ENCODE measurements at places on chromosomes 3 and 15.

- DNase-seq = no peak
Measured at GRCh38 chr3:51585197-51585596, 46.7 kb downstream of the RAD54L2 start.

DNA sequence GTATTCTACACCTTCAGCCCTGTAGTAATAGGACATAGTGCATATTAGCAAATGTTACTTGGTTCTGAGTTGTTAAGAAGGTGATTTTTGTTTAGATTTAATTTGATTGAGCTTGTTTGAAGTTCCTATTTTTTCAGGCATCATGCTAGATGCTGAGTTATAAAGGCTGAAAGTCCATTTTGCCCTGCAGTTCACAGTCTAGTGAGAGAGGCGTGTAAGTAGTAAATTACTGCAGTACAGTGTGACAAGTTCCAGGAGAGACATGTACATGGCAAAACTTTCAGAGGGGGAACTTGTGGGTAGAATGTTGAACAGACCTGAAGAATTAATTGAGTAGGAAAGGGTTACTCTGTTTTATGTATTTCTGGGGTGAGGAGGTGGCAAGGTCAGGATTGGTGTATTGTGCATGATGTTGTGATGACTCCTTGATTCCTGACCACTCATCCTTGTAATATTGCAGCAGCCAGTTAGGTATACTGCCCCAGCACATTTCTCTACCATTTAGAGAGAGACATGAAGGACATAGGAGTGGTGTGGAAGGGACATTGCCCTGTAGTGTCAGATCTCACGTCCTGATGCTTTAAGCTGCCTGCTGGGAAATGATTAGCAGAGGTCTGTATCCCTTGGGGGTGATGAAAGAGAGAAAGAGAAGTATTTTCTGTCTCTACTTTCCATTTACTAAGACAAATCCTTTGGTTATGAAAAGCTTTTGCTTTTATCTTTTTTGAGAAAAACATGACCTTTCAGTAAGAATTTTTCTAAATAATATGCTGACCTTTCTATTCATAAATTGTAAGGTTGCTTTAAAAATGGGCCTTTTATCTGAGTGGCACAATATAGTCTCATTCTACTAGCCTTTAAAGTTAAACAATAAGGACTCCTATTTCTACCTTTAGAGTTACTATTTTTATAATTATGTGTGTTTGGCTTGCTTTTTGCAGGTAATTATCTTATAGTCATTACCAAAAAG is 16.9 kb downstream of the SACM1L start:
- DNase-seq = no peak

DNA sequence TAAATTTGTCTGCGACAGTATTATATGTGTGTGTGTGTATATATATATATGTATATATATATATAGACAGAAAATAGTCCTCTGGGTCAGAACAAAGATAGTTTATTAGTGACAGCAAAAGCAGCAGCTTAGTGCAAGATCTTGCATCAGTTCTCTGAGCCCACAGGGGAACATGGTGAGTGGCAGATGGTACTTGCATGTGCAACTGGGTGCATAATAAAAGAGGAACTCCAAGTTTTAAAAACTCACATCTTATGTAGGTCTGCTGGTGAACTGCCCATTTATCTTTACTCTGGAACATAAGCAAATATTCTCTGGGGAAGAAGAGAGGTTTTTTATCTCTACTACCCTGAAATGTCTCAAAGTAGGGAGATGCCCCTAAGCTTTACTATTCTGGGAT is 276.4 kb downstream of the POLQ start:
- no peak for DNase-seq

DNA sequence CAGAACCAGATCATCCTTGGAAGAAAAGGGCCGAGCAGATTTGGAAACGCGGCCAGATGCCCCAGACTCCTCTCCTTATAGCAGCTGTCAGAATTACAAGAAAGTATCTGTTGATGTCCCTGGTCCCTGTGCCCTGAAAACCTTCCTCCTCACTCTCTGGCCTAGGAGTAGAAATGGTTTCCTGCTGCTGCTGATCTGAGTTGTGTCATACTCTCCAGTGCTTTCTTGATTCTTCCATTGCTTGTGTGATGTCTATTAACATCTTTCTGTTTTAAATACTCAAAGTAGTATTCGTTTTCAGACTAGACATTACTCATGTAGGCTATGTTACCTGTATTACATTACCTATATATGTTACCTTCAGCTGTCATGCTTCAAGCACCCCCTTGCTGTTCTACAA is 26.8 kb upstream of the HERC1 start:
- no peak for DNase-seq

DNA sequence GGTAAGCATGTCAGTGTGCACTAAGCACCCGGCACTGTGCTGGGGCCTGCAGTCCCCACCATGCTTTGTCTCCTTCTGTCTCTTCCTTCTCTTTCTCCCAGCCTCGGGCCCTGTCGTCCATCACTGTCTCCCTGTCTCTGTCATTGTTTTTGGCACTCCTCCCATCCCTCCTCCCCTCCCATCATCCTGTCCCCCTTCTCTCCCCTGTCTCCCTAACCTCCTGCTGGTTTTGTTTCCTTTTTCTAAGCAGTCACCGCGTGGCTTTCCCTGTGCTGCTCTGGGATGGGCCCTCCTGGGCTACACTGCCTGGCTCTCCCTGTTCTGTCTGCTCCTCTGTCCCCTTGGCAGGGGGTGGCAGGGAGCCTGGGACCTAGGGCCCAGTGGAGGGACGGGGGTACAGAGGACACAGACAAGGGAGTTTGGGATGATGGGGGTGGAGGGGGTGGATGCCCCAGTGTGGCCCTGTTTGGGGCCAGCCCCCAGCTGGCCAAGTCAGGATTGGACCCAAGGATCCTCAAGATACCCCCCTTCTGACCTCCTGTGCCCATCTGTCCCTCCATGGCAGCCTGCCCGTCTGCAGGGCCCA is 5.7 kb downstream of the CHST13 start:
- no peak for DNase-seq

DNA sequence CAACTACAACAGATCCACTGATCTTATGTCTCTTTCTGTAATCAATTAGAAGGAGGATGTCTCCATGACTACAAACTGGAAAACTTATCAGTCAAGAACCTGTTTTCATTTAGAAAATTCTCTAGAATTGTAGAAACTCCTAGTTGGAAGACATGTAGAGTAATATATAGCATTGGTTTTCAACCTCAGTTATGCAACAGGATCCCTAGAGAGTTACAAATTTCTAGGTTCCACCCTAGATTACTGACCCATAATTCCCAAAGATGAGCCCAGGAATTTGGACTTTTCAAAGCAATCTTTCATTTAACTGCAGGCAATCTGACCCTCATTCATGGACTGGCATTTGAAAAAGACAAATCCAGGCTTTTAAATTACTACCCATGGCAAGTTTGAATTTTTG is 116.9 kb upstream of the RAP2B start:
- no peak for DNase-seq

DNA sequence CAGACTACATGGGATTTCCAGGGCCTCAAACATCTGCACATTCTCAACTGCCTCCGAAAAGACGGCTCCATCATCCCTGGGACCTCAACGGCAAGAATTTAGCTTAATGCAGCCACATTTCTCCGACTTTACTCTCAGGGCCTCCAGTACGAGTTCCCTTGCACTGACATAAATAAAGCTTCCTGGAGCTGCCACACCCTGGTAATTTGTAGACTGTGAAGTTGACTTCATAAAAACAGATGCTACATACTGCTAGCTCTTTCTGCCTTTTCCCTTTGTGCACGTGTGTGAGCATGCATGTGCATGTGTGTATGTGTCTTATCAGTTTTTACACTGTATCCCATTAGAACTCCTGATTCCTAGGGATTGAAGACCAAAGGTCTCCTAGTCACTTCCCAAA is 122.7 kb downstream of the NTRK3 start:
- DNase-seq = no peak

All from stimulated activated CD8-positive, alpha-beta memory T cell treated with anti-CD3 and anti-CD28 coated beads, Interleukin-2, amount 100 ng/mL, for 1 hour (primary cell).